Right atrium auricular region (tissue), 2 donors: ENCODE measurements at places on chromosomes 2 and 18. TPM values are rescaled to one million over a fixed set of nuclear protein-coding genes. Genes with fewer than 3 reads are reported as not detected.

DNA sequence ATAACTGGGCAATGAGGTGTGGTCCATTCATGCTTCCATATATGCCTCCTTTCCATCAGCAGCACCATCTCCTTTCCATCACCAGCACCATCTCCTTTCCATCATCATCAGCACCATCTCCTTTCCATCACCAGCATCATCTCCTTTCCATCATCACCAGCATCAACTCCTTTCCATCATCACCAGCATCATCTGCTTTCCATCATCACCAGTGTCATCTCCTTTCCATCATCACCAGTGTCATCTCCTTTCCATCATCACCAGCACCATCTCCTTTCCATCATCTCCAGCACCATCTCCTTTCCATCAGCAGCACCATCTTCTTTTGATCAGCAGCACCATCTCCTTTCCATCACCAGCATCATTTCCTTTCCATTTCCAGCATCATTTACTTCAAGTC, 297.5 kb upstream of the SPHKAP start:
- no peaks in the 10 kb centered on the region for H3K4me1 ChIP-seq
- no peak overlapping the region for H3K4me3 ChIP-seq
- no peak overlapping the region for H3K27ac ChIP-seq

GRCh38 chr2:45755585-45756335, 104.3 kb downstream of the PRKCE start:
- H3K36me3 ChIP-seq = no peaks in the 10 kb centered on the region
- peaks cover 32% of the 10 kb centered on the region for H3K4me1 ChIP-seq
- no peak for DNase-seq
- no peak overlapping the region for H3K27ac ChIP-seq

DNA sequence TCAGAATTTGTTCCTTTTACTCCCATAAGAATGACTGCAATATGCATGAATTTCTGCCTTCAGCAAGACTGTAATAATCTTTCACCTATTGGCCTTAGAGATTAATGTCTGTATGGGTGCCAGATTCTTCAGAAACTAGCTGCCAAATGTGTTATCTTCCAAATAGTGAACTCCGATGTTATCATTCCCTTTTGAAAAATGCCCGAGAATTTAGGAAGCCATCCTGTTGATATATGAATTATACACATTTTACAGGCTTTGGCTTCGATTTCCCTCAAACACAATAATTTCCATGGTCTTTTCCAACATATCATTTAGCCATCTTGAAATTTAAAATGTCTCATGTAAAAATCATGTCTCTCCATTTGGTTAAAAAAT, 101.5 kb downstream of the ZNF521 start:
- peaks cover 20% of the 10 kb centered on the region for H3K4me1 ChIP-seq
- H3K36me3 ChIP-seq = no peaks in the 10 kb centered on the region
- H3K27me3 ChIP-seq = no peaks in the 10 kb centered on the region
- no peak for DNase-seq
- no peak overlapping the region for H3K4me3 ChIP-seq

DNA sequence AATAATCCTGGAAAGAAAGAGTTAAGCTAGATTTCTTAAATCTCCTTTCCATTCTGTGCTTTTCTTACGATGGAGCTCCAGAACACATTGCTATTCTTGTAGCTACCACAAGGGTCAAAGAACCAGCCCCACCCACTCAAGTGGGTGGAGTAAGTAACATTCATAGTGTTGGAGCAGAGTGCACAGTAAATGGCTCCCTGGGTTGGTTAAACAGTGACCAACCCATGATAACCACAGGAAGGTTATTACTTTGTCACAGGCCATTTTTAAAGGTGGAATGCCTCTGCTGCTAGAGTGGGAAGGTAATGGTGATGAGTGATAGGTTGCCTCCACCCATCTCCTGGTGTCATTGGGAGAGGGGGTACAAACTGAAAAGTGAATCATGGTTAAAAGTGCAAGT, 13.9 kb downstream of the ARPC2 start:
- no peak overlapping the region for H3K4me3 ChIP-seq
- DNase-seq = no peak
- no peaks in the 10 kb centered on the region for H3K4me1 ChIP-seq
- no peaks in the 10 kb centered on the region for H3K27me3 ChIP-seq
- no peak overlapping the region for H3K27ac ChIP-seq

- H3K27ac ChIP-seq = peak overlapping the region; percentile 92
- H3K36me3 ChIP-seq = no peaks in the 10 kb centered on the region
- DNase-seq = peak; percentile 44
- H3K4me1 ChIP-seq = peaks cover 73% of the 10 kb centered on the region
- no peak overlapping the region for H3K4me3 ChIP-seq
Measured at GRCh38 chr18:13616041-13616440, 110.3 kb downstream of the FAM210A start.

DNA sequence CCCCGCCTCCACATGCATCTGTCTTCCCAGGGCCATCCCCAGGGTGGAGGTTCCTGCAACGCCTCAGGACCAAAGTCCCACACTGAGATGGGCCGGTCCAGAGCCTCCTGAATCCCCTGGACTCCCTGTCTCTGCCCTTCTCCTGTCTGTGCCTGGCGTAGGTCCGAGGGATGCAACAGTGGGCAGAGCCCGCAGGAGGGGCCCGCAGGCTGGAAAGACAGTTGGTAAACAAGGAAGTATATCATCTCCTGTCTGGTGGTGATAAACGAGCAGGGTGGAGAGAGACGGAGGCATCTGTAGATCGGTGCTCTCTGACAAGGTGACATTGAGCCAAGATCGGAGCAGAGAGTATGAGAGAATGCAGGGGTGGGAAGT, 72.6 kb upstream of the RAB6C start:
- DNase-seq = no peak
- H3K27me3 ChIP-seq = no peaks in the 10 kb centered on the region
- H3K4me1 ChIP-seq = no peaks in the 10 kb centered on the region
- H3K27ac ChIP-seq = no peak overlapping the region
- H3K4me3 ChIP-seq = no peak overlapping the region

- no peak for DNase-seq
- peak overlapping the region; percentile 81 for H3K27ac ChIP-seq
- H3K4me1 ChIP-seq = peaks cover 4% of the 10 kb centered on the region
- H3K27me3 ChIP-seq = no peaks in the 10 kb centered on the region
Measured at GRCh38 chr2:196538646-196539045, 100.9 kb upstream of the CCDC150 start.

DNA sequence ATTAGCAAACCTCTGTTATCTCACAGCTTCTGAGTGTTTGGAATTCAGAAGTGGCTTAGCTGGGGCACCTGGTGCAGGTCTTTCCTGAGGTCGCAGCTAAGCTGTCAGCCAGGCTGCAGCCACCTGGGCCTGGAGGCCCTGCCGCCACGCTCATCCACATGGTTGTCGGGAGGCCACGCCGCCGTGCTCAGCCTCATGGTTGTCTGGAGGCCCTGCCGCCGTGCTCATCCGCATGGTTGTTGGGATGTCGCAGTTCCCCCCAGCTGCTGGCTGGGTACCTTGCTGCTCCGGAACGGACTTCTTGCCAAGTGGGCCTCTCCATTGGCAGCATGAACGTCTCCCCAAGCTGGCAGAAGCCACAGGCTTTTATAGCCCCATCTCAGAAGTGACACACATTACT, 24.3 kb upstream of the MPPE1 start:
- H3K36me3 ChIP-seq = no peaks in the 10 kb centered on the region
- H3K27ac ChIP-seq = no peak overlapping the region
- H3K27me3 ChIP-seq = no peaks in the 10 kb centered on the region
- no peak overlapping the region for H3K4me3 ChIP-seq
- DNase-seq = no peak

- no peaks in the 10 kb centered on the region for H3K36me3 ChIP-seq
- no peak overlapping the region for H3K4me3 ChIP-seq
- no peak overlapping the region for H3K27ac ChIP-seq
- no peaks in the 10 kb centered on the region for H3K27me3 ChIP-seq
Measured at GRCh38 chr2:37679072-37679695, 7.7 kb upstream of the CDC42EP3 start.

EGR4 gene
- total RNA-seq = 0.16 TPM

MC2R gene
- not detected for total RNA-seq

ZNF521 gene
- 36.1 TPM for total RNA-seq

AMER3 gene
- total RNA-seq = not detected

STPG4 gene
- total RNA-seq = not detected
